ENCODE measurements at places on chromosomes 5 and 9.
A peak's percentile ranks its signal among the peaks of the same experiment; 100 is the strongest.

DNA sequence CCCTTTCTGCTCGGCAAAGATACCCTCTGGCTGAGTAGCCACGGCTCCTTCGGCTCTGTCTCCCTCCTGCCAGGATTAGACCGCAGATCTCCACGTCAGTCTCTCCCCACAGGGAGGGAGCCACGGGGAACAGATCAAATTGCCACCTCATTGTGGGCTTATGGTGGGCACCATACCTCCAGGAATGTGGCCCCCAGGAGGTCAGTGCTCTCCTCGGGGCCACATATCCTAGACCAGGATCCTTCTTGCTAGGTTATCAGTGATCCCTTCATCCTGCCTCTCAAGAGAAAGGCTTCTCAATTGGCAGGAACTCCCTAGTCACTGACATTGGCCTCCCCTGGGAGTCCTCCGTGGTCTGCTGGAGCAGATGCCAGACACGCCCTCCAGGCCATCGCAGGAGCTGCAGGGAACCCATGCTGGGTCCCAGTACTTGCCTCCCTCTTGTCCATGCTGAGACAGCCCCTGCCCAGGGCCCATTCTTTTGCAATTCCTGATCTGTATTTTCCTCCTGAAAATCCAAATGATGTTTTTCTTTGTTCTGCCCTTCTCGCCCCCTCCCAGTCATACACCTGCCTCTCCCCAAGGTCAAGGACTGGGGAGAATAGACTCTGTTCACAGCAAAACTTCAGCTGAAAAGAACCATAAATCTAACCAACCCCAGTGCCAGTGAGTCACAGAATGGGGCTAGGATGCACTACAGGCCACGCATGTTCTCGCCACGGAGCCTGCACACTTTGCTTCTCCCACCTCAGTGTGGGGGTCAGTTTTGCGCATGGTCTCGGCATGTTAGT lies 31.6 kb upstream of the ENHO start:
- no peak for DNase-seq

DNA sequence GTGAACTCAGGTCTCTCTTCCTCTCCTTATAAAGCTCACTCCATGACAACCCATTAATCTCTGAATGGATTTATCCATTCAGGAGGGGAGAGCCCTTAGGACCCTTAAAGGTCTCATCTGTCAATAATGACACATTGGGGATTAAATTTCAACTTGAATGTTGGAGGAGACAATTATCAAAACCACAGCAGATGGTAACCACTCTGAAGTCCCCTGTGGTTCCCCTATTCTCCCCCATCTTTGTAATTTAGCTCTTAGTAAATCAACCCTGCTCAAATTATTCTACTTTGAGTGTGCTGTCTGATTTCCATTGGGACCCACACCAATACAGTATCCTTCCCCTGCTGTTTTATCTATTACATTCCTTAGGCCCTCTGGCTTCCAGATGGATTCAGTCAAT lies 72.0 kb upstream of the RAI14 start:
- DNase-seq: no peak

DNA sequence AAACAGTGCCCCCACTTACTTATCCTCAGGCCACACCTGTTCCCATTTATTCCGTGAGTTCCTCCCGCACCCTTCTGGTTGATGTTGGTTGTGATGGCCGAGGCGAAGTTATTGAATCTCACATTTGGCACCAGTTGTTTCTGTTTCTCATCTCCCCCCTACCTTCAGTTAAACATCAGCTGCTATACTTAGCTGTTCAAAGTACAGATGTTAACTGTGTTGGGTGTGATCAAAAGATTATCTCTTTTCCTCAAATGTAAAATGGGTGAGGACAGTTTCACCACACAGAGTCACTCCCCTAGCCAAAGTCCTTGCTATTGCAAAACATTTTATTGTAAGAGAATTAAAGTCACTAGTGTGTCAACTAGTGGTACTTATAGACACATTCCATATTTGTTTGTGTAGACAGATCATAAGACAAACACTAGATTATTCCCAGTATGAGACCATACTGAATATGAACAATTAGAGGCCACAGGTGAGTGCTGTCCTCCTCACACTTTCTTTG lies 43.2 kb upstream of the PRSS3 start:
- DNase-seq: no peak

- no peak for DNase-seq
These were observed 434.7 kb upstream of the DMAC1 start for GRCh38 chr9:8234316-8234715.

GRCh38 chr9:14532456-14533115 lies 160.6 kb downstream of the ZDHHC21 start:
- no peak for DNase-seq

DNA sequence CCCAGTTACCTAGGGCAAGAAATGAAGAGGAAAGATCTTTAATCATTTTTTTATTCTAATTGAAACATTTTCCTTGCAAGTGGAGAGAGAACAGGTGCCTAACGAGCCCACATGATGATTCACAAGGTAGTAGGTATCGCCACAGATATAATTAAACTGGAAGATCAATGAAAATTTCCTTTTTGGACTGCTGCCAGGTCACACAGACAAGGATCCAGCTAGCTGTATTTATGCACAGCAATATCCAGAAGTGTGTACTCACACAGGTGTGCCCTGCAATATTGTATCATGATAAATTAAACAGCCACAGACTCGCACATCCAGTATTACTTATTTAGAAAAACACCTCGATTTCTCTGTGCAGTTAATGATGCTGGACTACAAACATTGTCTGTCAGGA lies 294.0 kb upstream of the SMARCA2 start:
- DNase-seq: no peak

DNA sequence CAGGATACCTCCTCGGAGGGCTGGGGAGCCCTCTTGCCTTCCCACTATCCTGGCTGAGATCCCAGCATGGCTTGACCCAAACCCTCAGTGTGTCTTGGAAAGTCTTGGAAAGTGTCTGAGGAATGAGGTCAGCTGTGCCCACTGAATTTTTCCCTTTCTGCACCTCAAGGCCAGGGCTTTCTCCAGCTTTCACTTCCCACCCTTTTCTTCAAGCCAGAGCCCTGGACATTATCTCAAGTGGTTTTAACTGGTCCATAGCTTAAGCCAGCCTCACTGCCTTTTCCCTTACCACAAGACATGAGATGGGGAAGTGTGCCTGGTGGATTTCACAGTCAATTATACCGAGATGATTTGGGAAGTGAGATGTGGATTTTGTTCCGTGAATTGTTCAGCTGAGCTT lies 35.7 kb upstream of the LHX2 start:
- DNase-seq: no peak

- DNase-seq: no peak
These were observed 6.2 kb downstream of the UGT3A2 start for GRCh38 chr5:36060420-36060887.

- DNase-seq: no peak
These were observed 28.2 kb downstream of the HAVCR1 start for GRCh38 chr5:157030692-157031091.

DNA sequence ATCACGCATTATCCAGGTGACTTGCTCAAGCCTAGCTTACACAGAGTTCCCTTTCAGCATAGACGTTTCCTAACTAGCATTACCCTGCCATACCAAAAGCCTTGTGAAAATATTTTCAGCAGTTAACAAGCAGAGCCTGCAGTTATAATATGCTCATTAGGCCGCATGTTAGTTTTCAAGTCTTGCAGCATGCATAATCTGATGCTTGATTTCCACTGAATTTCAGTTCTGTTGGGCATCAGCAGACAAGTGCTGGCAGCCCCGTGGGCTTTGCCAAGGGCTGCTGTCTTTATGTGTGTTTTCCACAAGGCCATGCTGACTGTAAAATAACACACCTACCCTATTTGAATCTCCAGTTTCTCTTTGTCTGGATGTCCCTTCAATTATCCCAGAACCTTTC lies 491.0 kb upstream of the WWC1 start:
- DNase-seq: no peak

- DNase-seq: no peak
These were observed 64.8 kb downstream of the DPYSL3 start for GRCh38 chr5:147445090-147445489.

GRCh38 chr9:124369231-124369797 lies 45.9 kb downstream of the PSMB7 start:
- no peak for DNase-seq

- no peak for DNase-seq
These were observed 206.7 kb downstream of the FAM114A2 start for GRCh38 chr5:153831973-153832372.

DNA sequence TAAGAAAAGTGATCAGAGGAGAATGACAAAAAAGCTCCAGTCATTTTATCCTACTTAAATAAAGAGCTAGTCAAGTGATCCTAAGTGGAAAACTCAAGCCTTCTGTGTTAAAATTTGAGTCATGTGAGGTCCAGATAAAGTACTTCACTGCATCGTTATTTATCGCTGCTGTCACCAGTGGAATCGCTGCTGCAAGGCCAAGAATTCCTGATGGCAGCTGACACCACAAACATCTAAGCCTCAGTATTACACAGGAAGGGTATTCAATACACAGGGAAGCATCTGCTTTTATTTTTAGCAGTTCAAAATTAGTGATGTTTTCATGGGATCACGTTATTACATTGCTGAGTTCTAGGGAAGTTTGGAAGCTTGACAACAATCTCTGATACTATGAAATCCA lies 190.3 kb downstream of the GOLPH3 start:
- DNase-seq: no peak

GRCh38 chr9:107269681-107270080 lies 13.4 kb upstream of the RAD23B start:
- DNase-seq: no peak

DNA sequence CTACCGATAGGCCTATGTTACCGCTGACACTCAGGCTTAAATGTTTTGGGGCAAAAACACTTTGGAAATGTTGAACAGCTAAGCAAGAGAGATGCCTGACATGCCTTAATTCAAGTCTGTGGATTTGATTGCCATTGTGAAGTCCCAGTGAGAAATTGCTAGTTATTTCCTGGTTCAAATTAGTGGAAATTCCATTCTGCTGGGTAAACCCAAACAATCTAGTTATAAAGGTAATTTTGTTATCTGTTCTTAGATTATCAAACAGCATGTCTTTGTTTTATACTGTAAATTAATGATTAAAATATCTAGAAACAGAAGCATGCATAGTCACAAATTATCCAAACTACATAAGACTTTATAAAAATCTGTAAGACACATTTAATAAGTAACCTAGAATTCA lies 96.6 kb downstream of the PJA2 start:
- DNase-seq: no peak

DNA sequence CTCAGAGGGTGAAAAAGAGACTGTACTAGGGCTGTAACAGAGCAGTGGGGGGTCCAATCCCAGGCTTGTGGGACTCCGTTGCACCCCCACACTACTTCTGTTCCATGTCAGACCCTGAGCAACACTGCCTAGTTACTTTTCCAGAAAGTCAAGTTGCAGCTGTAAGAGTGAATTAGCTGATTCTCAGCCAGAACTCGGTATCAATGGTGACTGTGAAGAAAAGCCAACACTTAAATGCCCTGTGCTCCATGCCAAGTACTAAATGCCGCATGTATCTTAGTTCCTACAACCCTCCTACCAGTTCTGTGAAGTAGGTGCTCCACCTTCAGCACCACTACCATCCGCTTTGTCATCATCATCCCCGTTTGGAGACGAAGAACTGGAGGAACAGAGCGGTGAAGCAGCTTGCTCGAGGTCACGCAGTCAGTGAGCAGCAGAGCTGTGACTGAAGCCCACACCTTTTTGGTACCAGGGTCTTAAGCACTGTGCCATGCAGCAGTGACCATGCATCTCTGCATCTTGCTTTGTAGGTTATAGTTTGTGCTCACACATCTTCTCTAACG lies 64.3 kb downstream of the NSG2 start:
- no peak for DNase-seq

GRCh38 chr9:127503947-127504886 lies 52.9 kb downstream of the LRSAM1 start:
- no peak for DNase-seq

GRCh38 chr9:95920017-95920416 lies 44.5 kb downstream of the ERCC6L2 start:
- no peak for DNase-seq

GRCh38 chr5:137659209-137659608 lies 76.7 kb downstream of the KLHL3 start:
- DNase-seq: no peak

GRCh38 chr5:150081541-150082283 lies 4.6 kb downstream of the CSF1R start:
- DNase-seq: no peak

DNA sequence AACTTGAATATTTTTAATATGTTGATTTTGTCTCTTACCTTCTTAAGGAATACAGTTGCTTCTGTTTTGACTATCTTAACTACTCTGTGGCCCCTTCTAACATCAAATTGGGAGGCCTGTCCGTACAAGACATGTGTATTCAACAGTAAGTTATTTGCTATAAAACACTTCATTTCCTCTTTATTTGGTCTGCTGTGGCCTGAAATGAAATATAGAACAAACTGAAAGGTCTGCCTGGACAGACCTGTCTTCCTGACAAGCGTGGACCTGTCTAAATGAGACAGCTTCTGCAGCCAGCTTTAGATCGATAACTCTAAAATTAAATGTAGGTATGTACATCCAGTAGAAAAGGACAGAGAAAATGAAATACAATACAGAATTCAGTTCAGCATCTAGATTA lies 2.2 kb upstream of the LPAR1 start:
- no peak for DNase-seq

GRCh38 chr5:134585966-134586365 lies 46.7 kb downstream of the SAR1B start:
- DNase-seq: no peak

GRCh38 chr9:117523531-117524153 lies 108.8 kb upstream of the ASTN2 start:
- DNase-seq: no peak

DNA sequence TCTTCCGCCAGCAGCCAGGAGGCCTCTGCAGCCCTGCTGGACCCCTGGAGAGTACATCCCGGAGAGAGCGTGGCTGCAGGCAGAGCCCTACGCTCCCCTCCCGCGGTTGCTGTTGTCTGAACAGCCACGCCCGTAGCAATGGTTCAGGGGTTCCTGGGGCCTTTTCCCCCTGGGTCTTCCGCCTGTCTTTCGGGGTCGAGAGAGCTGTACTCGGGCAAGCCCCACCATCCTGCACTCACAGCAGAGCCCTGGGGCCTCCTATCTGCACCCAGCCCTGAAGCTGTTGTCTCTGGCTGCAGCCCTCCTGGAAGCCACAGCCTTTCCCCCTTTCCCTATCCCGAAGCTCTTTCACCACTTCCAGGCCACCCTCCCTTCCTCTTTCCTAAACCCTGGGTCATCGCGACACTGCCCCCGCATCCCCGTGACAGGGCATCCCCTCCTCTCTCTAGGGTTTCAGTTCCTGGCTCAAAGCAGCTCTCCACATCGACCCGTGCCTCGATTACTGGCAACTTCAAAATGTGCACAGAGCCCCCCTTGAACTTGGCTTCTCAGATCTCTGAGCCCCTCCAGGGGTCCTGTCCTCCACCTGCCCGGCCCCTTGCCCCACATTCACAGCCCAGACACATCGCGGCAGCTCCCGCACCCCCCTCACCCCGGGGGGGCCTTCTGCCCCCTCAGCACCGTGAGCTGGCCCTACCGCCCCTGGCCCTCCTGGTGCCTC lies 43.9 kb upstream of the CEP72 start:
- no peak for DNase-seq

- DNase-seq: no peak
These were observed 29.0 kb downstream of the HRH2 start for GRCh38 chr5:175686826-175687225.

GRCh38 chr9:95065224-95065623 lies 252.3 kb downstream of the FANCC start:
- peak; percentile 62 for DNase-seq
